PC-3 (cell line): ENCODE measurements at places on chromosomes 6 and 20. TPM values are rescaled to one million over a fixed set of nuclear protein-coding genes. Genes with fewer than 3 reads are reported as not detected.

Gene SLC22A1
- total RNA-seq: 0.29 and 10.2 TPM in 2 replicates

Gene CDSN
- total RNA-seq: 0.55 and 0.81 TPM in 2 replicates

Gene EDN3
- total RNA-seq: not detected in 2 replicates

Gene FAM209B
- 0.58 TPM in 1 of 2 replicates, not detected in the other for total RNA-seq

Gene SLC35F1
- total RNA-seq: not detected in 2 replicates

Gene TREM1
- total RNA-seq: 0.98 TPM in 1 of 2 replicates, not detected in the other

Gene GINS1
- total RNA-seq: 27.5 and 28.1 TPM in 2 replicates

GRCh38 chr6:16698997-16699868, 62.0 kb downstream of the ATXN1 start:
- 0 out of 2 replicates have a peak overlapping the region, but pooled peaks have one; percentile 0 for H3K27ac ChIP-seq
- peak; percentile 53 for DNase-seq
- H3K4me3 ChIP-seq: no peak overlapping the region

DNA sequence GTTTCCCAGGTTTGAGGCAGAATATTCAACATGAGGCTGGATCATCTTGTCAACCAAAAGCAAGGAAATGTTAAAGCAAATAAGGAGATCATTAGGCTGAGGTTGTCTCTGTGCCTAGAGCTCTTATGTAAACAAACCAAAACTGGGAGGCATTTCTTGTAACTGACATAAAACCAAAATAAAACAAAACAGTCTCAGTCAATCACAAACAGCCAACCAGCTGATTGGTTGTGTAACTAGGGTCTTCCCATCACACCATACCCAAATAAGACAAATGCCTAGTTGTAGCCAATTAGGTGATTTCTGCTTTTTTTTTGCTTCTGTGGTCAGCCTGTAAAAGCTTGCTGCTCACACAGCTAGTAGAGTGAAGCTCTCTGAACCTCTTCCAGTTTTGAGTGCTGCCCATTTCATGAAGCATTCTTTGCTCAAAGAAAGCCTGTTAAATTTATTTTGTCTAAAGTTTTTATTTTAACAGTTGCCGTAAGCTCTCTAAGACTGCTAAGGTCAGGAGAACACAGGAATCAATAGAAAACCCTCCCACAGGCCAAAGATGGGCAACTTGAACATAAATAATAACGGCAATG, 8.9 kb upstream of the FITM2 start:
- H3K4me3 ChIP-seq: no peak overlapping the region
- no peaks in the 10 kb centered on the region for H3K36me3 ChIP-seq
- no peaks in the 10 kb centered on the region for H3K4me1 ChIP-seq

- no peak overlapping the region for H3K4me3 ChIP-seq
- H3K27ac ChIP-seq: no peak overlapping the region
- peaks cover 40% of the 10 kb centered on the region for H3K27me3 ChIP-seq
- no peaks in the 10 kb centered on the region for H3K4me1 ChIP-seq
- no peaks in the 10 kb centered on the region for H3K36me3 ChIP-seq
Observed at GRCh38 chr6:168318090-168318489, 1.5 kb downstream of the DACT2 start.

- H3K4me1 ChIP-seq: peaks cover 28% of the 10 kb centered on the region
- peak within 1 kb of the TSS; percentile 79 for H3K4me3 ChIP-seq
- no peaks in the 10 kb centered on the region for H3K27me3 ChIP-seq
- peak; percentile 59 for DNase-seq
- H3K27ac ChIP-seq: no peak within 1 kb of the TSS
- H3K36me3 ChIP-seq: no peaks in the 10 kb centered on the region
Observed at GRCh38 chr20:32743237-32744112, at the start of gene COMMD7. Gene COMMD7, minus strand, starts transcription at chr20:32743467. Its CDS starts 76 bp downstream, at chr20:32743391.

DNA sequence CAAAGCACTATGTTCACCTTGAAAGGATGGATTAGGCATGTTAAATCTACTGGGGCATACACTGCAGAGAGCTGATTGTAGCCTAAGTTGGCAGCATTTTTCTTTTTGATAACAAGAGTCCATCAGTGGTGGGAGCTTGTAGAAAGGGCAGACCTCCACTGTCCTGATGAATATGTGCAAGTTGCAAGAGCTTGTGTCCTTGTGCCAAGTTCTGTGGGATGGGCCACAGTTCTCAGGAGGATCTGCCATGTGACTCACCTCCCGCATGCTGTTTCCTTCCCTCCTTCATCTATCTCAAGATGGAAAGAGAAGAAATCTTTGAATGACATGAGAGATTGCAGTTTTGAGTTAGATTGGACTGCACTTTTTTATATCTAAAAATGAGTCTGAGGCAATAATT, 58.3 kb upstream of the GGTLC1 start:
- H3K27ac ChIP-seq: no peak overlapping the region
- H3K27me3 ChIP-seq: no peaks in the 10 kb centered on the region
- no peak overlapping the region for H3K4me3 ChIP-seq

GRCh38 chr6:43673444-43674084, 14.0 kb downstream of the MRPS18A start:
- H3K27ac ChIP-seq: no peak overlapping the region
- no peak for DNase-seq
- no peak overlapping the region for H3K4me3 ChIP-seq

- H3K27ac ChIP-seq: no peak overlapping the region
- peaks cover 21% of the 10 kb centered on the region for H3K4me1 ChIP-seq
- no peak for DNase-seq
- no peaks in the 10 kb centered on the region for H3K27me3 ChIP-seq
Observed at GRCh38 chr6:16352258-16352635, 113.9 kb downstream of the GMPR start.

- H3K4me3 ChIP-seq: no peak overlapping the region
- H3K36me3 ChIP-seq: no peaks in the 10 kb centered on the region
- no peaks in the 10 kb centered on the region for H3K27me3 ChIP-seq
Observed at GRCh38 chr6:27049863-27050781, 197.4 kb upstream of the PRSS16 start.

DNA sequence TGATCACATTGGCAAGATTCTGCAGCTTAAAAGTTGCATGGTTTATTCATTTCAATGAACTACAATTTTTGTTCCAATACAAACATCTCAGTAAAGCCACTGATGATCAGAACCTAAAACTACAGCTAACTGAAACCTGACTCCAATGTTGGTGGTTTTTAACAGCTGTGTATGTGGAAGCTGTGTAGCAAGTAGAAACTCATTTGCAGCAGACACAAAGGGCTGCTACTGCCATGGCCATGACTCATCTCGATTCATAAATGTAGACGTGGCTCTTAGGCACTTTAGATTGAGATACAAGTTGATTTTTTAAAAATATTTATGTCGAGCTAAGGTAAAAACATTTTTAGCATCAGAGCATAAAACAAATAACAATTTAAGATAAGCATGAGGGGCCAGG, 19.5 kb upstream of the MAP3K4 start:
- H3K36me3 ChIP-seq: no peaks in the 10 kb centered on the region
- H3K4me1 ChIP-seq: peaks cover 4% of the 10 kb centered on the region; the same call in 1 of the 2 replicates
- no peaks in the 10 kb centered on the region for H3K27me3 ChIP-seq

- H3K4me3 ChIP-seq: no peak overlapping the region
- DNase-seq: no peak
- H3K27ac ChIP-seq: no peak overlapping the region
- H3K4me1 ChIP-seq: peaks cover 42% of the 10 kb centered on the region
- no peaks in the 10 kb centered on the region for H3K27me3 ChIP-seq
Observed at GRCh38 chr6:142417331-142417750, 115.5 kb downstream of the ADGRG6 start.

DNA sequence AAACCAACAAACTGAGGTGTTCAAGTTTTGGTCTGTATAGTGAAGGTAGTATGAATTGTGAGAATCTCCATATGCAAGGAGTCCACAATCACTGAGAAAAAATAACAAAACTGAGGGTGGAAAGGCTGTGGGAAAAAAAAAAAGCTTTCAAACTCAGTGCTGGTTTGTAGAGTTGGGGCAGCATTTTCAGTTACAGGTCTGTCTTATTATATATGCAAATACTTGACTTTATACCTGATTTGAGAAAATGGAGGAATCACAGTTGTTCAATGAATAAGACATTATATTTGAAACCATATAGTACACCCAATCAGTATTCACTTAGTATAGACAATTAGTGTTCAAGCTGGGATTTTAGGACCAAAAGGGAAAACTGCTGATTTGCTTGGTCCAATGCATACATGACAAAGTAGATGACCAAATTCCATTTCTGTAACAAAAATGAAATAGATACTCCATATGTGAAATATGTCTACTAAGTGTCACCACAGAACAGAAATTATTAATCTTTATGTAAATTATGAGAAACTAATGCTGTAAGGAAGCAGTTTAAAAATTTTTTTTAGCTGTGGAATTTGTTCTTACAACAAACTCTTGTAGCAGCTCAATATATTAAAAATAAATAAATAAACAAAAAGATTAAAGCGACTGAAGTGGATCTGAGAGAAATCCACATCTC, 187.7 kb downstream of the ASCC3 start:
- H3K4me1 ChIP-seq: no peaks in the 10 kb centered on the region
- H3K36me3 ChIP-seq: no peaks in the 10 kb centered on the region
- no peaks in the 10 kb centered on the region for H3K27me3 ChIP-seq
- no peak overlapping the region for H3K4me3 ChIP-seq
- no peak for DNase-seq

DNA sequence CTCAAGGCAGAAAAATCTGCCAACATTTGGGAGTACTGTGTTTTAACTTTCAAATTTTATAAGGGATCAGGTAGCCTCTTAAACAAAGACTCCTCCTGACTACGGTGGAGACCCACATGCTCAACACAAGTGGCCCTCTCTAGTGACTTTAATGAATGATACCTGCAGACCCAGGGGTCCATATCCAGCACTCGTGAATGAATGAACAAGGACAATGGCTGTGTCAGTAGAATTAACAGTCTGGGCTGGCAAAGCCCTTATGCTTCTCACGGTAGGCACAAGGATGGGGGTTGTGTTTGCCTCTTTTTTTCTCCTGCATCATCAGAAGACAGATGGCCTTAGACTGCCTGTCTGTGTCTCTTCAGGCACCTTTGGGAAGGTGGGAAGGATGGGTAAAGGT, 112.6 kb upstream of the TRAF3IP2 start:
- H3K27me3 ChIP-seq: no peaks in the 10 kb centered on the region
- no peaks in the 10 kb centered on the region for H3K36me3 ChIP-seq
- no peaks in the 10 kb centered on the region for H3K4me1 ChIP-seq
- DNase-seq: no peak
- no peak overlapping the region for H3K27ac ChIP-seq

GRCh38 chr6:36383606-36384005, 3.9 kb downstream of the ETV7 start:
- H3K4me1 ChIP-seq: peaks cover 12% of the 10 kb centered on the region
- no peak overlapping the region for H3K4me3 ChIP-seq
- peak; percentile 83 for DNase-seq
- no peaks in the 10 kb centered on the region for H3K36me3 ChIP-seq
- H3K27me3 ChIP-seq: peaks cover 24% of the 10 kb centered on the region

- no peak overlapping the region for H3K27ac ChIP-seq
- H3K27me3 ChIP-seq: no peaks in the 10 kb centered on the region
- no peaks in the 10 kb centered on the region for H3K4me1 ChIP-seq
- H3K36me3 ChIP-seq: no peaks in the 10 kb centered on the region
Observed at GRCh38 chr6:115838216-115838615, 222.5 kb downstream of the FRK start.

GRCh38 chr6:72250664-72251063, 364.3 kb downstream of the RIMS1 start:
- no peaks in the 10 kb centered on the region for H3K4me1 ChIP-seq
- no peaks in the 10 kb centered on the region for H3K36me3 ChIP-seq
- no peak for DNase-seq
- H3K27ac ChIP-seq: no peak overlapping the region
- H3K27me3 ChIP-seq: no peaks in the 10 kb centered on the region

- no peaks in the 10 kb centered on the region for H3K36me3 ChIP-seq
- no peak overlapping the region for H3K27ac ChIP-seq
- H3K4me3 ChIP-seq: no peak overlapping the region
- peaks cover 48% of the 10 kb centered on the region for H3K4me1 ChIP-seq
- peak; percentile 87 for DNase-seq
- no peaks in the 10 kb centered on the region for H3K27me3 ChIP-seq
Observed at GRCh38 chr6:9398071-9398766, 962.9 kb upstream of the SLC35B3 start.

DNA sequence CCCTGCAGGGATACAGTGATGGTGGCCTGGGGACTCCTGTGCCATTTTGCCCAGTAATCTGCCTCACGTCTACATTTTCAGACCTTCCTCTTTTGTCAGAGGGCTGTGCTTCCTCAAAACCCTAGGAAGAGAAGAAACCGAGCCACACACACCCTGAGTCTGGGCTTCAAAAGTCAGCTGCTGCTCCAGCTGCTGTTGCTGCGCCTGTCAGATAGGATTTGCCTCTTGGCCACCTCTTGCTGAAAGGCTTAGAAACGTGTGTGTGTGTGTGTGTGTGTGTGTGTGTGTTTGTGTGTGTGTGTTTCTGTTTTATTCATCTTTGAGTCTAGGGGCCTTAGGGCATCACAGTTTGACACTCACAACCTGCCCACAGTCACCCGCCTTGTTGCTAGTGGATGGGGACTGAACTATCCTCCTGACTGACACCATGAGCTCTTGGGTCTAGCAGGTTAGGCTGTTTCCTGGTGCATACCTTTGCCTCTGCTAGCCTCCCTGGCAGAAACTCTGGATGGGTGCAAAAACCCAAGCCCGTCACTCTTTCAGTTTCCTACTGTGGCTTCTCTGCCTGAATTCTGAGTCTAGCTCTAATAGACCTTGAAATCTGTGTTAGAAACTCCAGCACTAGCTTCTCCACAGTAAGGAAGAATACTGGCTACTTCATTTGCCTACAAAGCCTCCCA, 94.9 kb upstream of the CEP85L start:
- no peaks in the 10 kb centered on the region for H3K27me3 ChIP-seq
- H3K27ac ChIP-seq: no peak overlapping the region
- no peak for DNase-seq
- no peaks in the 10 kb centered on the region for H3K36me3 ChIP-seq
- H3K4me3 ChIP-seq: no peak overlapping the region
- peaks cover 7% of the 10 kb centered on the region; the same call in 1 of the 2 replicates for H3K4me1 ChIP-seq

- H3K4me1 ChIP-seq: peaks cover 8% of the 10 kb centered on the region
- no peaks in the 10 kb centered on the region for H3K36me3 ChIP-seq
- H3K27ac ChIP-seq: no peak overlapping the region
- no peak for DNase-seq
Observed at GRCh38 chr6:5338177-5338960, 77.1 kb downstream of the FARS2 start.

DNA sequence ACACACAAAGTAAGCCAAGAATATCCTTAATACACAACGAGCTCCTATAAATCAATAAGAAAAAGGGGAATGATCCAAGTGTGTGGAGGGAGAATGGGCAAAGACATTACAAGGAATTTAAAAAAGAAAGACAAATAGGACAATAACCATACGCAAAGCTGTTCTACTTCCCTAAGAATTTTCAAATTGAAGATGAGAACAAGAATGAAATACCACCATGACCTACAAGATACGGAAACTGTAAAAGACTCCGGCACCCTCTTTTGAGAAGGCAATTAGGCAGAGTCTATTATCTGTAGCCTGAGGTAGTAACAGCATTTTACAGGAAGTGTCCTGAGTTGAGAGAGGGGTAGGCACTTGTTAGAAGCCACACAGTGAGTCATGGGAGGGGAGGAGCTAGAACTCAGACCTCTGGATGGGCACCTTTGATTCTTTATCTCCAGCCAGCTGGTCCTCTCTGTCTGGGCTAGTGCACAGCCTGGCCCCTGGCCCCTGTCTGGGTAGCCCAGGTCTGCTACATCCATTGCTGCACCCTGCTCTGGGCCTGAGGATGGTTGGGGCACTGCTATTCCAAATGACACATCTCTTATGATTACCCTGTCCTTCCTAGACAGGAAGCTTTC, 15.3 kb downstream of the RSPO4 start:
- no peaks in the 10 kb centered on the region for H3K4me1 ChIP-seq
- peaks cover 54% of the 10 kb centered on the region for H3K27me3 ChIP-seq
- no peak overlapping the region for H3K27ac ChIP-seq
- no peaks in the 10 kb centered on the region for H3K36me3 ChIP-seq

GRCh38 chr6:28597217-28597835, 71.6 kb downstream of the GPX5 start:
- H3K27ac ChIP-seq: no peak overlapping the region
- no peaks in the 10 kb centered on the region for H3K36me3 ChIP-seq
- H3K27me3 ChIP-seq: no peaks in the 10 kb centered on the region
- H3K4me3 ChIP-seq: peak overlapping the region; percentile 70
- DNase-seq: peak; percentile 60
- no peaks in the 10 kb centered on the region for H3K4me1 ChIP-seq
